Bronchial epithelial cell (primary cell): ENCODE measurements at places on chromosomes 2 and 18.

DNA sequence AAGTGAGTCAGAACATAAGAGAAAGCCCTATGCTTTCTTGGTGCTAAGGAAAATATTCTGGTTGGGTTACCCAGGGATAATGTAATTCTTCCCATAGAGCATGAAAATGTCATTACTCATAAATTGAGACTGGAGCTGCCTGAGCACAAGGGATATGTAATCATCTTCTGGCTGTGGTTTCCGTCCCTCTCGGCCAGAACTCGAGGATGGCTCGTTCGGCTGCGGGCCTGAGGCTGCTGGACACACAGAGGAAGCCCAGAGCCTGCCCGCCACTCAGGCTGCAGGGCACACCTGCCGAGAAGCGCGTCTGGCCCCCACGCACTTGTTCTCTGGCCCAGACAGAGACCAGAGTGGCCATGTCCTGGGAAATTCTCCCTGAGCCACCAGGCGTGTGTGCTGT lies 104.9 kb downstream of the ASAP2 start:
- DNase-seq: peak; percentile 72

DNA sequence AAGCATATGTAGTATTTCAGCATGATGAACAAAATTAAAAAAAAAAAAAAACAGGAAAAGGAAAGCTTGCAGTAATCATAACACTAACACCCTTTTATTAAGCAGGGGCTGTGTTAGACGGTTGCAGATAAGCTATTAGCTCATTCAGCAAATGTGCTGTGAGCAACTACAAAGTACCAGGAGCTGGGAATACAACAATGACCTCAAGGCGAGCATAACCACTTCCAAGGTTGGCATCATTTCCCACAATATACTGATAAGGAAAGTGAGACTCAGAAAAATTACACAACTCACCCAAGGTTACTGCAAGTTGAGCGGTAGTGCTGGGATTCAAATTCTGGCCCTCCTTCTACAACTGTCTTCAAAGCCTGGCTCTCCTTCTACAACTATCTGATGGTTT lies 38.2 kb upstream of the ACTR3 start:
- peak; percentile 80 for DNase-seq

GRCh38 chr2:192373754-192374153 lies 179.0 kb upstream of the TMEFF2 start:
- no peak for DNase-seq

DNA sequence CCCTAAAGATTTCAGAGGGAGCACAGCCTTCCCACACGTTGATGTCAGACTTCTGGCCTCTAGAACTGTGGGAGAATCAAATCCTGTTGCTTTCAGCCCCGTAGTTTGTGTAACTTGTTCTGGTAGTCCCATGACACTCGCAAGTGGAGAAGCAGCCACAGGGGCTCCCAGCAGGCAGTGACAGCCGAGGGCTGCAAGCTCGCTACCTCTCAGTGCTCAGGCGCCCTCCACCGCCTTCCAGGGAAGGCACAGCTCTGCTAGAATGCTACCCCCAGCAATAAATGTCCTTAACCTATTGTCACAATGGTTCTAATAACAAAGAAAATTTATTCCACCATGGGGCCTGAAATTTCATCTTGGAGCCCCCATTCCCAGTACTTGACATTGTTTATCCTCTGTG lies 143.1 kb upstream of the ZNF236 start:
- DNase-seq: no peak

DNA sequence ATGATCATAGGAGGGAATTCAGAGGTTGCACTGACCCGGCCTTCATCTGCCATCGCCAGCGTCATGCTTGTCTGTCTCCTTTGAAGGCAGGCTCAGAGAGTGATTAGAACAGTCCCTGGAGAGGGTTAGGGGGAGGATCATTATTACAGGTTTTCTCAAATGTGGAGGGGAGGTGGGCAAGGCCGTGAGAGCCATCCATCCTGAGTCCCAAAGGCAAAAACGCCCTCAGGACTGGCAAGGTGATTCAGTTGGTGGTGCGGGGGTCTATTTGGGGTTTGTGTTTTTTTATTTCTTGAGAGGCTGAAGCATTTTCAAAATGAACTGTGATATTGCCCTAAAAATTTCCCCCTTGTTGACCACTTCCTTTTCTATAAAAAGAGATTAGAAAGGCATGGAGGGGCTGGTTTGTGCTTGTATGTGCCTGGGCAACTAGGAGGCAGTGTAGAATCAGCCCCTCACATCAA lies 39.3 kb upstream of the GYPC start:
- DNase-seq: no peak

DNA sequence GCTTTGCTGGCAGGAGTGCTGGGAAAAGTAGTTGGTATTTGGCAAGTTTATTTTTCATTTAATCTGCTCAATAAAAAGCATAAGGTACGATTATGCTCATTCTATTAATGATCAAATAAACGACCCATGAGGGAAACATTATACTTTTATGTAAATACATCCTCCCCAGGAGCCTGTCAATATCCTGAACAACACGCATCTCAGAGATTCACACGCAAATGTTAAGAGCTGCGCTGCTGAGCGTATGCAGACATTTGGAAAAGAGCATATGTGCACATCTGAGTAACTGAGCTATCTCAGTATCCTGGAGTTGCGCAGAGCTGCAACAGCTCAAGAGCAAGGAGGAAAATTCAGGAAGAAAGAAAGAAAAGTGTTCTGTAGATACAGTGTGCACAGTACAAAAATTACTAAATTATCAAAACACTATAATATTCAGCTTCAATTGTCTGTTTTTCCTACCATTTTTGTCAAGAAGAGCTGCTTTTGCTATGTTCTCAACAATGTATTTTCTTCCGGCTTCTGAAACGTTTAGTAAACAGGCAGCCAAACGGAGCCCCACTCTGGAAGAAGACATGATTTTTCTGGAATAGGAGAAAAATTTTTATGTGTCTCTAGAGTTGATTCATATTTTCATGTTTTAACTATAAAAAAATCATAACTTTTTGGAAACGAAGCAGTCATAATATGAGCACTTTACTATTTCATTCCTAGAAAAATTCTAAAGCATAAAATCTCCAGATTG lies 2.4 kb downstream of the FTCDNL1 start:
- no peak for DNase-seq

DNA sequence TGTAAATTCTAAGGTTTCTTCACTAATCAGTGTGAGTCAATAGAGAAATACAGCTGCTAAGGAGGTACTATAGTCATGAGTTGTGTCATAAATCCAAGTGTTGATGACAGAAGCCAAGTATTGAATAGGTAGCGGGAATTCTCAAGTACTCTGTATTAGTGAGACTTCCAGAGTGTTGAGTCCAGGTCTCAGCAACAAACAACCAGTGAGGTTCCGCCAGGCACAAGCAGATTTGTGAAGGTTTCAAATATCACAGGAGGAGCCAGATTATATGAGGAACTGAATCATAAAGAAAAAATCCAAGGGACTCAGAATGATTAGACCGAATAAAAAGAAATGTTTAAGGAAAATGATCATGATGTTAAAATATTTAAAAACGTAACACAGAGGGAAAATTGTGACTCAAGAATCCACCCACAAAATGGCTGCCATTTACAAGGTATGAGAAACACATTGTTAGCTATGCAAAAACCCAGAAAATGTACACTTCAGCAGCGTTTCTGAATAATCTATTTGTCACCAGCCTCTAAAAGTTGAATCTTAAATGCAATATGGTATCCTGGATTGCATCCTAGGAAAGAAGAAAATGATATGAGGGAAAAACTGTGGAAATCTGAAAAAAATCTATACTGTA lies 27.3 kb upstream of the EVA1A start:
- DNase-seq: peak; percentile 98

GRCh38 chr2:236380051-236380612 lies 115.9 kb upstream of the ASB18 start:
- DNase-seq: no peak

DNA sequence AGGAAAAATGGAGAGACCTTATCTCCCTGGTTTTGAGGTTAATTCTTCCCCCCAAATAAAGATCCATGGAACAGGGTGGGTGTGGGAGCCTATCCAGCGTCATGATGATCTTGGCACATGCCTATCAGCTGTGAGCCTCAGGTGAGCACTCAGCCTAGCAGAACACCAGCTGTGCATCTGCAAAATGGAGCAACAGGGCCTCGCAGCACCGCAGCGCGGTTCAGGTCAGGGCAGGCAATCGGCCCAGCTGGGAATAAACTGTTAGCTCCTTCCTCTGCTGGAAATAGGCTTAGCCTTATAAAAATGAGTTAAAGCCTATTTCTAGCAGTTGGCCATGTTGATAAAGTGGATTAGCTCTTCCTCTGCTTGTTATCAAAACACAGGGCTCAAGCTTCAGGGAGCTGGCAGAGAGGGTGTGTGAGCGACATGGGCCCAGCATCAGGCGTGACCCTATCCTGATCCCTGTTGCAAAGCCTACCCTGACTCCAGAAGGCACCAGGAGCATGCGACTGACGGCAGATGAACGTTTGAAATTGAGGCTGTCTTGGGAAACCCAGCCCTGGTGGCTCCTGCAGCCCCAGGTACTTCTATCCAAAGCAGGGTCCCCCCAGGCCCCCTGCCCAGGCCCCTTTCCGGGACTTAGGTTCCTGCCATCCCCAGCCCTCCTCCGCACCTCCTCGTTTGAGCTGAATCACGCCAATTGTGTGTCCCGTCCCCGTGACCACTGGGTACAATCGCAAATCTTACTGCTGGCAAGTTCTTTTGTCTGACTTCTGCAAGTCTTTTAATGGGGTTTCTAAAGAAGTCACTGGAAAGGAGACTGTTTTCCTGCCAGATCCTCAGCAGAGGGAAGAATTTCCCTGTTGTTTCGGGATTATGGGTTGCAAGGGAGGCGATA lies 35.4 kb downstream of the ARHGEF4 start:
- DNase-seq: no peak

GRCh38 chr2:30684996-30685395 lies 122.2 kb downstream of the CAPN13 start:
- no peak for DNase-seq

- DNase-seq: no peak
Measured at GRCh38 chr2:226057914-226058313, 658.4 kb downstream of the NYAP2 start.

- no peak for DNase-seq
Measured at GRCh38 chr2:96733931-96734330, 5.9 kb downstream of the LMAN2L start.
